Progenitor cell of endocrine pancreas (in vitro differentiated cells): ENCODE measurements at places on chromosomes 3 and 15. TPM values are rescaled to one million over a fixed set of nuclear protein-coding genes. Genes with fewer than 3 reads are reported as not detected.
A peak's percentile ranks its signal among the peaks of the same experiment; 100 is the strongest.

- H3K27ac ChIP-seq: no peak overlapping the region
- no peak overlapping the region for H3K4me3 ChIP-seq
- H3K4me1 ChIP-seq: no peaks in the 10 kb centered on the region
Measured at GRCh38 chr3:30035935-30036567, 570.4 kb upstream of the TGFBR2 start.

- H3K27ac ChIP-seq: no peak overlapping the region
- H3K36me3 ChIP-seq: no peaks in the 10 kb centered on the region
- H3K27me3 ChIP-seq: no peaks in the 10 kb centered on the region
Measured at GRCh38 chr15:48888191-48888590, 10.3 kb downstream of the EID1 start.

DNA sequence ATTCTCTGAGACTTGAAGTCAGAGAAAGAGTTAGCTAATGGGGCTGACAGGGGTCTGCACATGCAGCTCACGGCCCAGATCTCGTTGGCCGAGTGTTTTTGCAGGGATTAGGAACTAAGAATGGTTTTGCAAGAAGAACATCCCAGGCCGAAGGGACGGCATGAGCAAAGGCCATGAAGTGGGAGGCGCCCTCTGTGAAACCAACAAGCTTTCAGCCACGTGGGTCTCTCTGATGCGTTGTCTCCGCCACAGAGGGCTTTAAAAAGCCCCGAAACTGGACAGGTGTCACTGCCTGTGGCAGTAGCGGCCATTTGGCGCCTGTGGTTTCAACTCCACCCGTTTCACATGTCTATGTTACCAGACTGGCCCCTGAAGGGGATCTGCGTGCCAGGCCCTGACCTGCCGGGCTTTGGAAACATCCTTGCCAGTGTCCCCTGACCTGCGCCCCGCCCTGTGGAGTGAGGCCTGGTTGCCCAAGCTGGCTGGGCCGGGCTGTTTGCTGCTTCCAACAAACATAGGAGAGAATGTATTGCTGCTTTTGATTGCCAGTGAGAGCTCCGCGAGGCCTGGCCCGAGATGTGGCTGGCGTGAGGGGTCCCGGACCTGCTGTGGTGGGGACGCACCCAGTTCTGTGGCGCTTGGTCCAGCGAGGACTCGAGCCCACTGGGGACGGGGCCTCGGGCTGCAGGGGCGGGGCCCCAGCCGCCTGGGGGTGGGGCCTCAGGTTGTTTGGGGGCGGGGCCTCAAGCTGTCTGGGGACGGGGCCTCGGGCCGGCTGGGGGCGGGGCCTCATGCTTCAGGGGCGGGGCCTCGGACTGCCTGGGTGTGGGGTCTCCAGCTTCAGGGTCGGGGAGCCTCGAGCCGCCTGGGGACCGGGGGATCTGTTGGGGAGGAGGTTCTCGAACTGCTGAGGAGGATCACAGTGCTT is 30.4 kb downstream of the GOLGA6L2 start:
- no peak overlapping the region for H3K4me3 ChIP-seq
- H3K36me3 ChIP-seq: no peaks in the 10 kb centered on the region
- no peaks in the 10 kb centered on the region for H3K4me1 ChIP-seq
- no peaks in the 10 kb centered on the region for H3K27me3 ChIP-seq

The DAZL gene
- total RNA-seq: not detected in 2 replicates

- H3K36me3 ChIP-seq: no peaks in the 10 kb centered on the region
- H3K4me3 ChIP-seq: no peak overlapping the region
- DNase-seq: no peak
- no peaks in the 10 kb centered on the region for H3K27me3 ChIP-seq
Measured at GRCh38 chr3:60582288-60582687, 669.0 kb downstream of the FHIT start.

The UNC13C gene
- 7.3 and 7.7 TPM in 2 replicates for total RNA-seq

GRCh38 chr15:75172284-75172820 is 29.3 kb upstream of the C15orf39 start:
- no peak overlapping the region for H3K27ac ChIP-seq
- DNase-seq: no peak
- H3K27me3 ChIP-seq: no peaks in the 10 kb centered on the region
- no peaks in the 10 kb centered on the region for H3K36me3 ChIP-seq
- peaks cover 11% of the 10 kb centered on the region for H3K4me1 ChIP-seq
- no peak overlapping the region for H3K4me3 ChIP-seq

DNA sequence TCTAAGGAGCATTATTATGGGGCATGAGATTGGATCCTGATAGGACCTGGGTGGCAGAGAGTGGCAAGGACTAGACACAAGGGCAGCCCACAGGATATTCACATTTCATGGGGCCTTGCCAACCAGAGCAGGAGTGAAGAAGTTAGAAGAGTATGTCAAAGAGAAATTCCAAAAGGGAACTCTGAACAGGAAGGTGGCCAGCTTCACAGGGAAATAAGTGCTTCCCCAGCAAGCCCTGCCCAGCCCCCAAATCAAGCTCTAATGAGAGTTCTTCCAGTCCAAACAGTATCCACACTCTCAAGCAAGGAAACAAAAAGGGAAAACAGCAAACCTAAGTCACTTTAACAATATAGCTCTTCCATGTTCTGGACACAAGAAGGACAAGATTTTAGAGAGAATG is 130.2 kb upstream of the COL8A1 start:
- no peak for DNase-seq
- no peak overlapping the region for H3K4me3 ChIP-seq
- H3K27ac ChIP-seq: peak overlapping the region; percentile 15
- no peaks in the 10 kb centered on the region for H3K4me1 ChIP-seq

DNA sequence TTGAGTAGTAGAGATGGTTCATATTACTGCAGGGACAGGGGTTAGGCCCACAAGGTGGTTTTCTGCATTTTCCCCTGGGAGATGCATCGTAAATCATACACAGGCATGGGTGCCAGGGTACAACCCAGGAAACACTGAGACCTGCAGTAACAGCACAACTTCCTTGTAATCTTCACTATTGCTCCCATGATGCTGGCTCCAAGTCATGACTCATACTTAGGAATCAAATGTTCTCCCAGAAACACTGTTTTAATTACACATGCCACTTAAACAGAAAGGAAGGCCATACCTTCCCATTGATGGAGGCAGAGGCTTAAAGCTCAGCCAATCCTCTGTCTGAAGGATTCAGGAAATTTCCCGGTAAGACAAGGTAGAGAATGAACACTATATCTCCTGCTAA is 106.5 kb downstream of the ERC2 start:
- H3K36me3 ChIP-seq: peaks cover 3% of the 10 kb centered on the region
- no peak overlapping the region for H3K27ac ChIP-seq
- H3K27me3 ChIP-seq: no peaks in the 10 kb centered on the region
- H3K4me3 ChIP-seq: no peak overlapping the region
- peaks cover 10% of the 10 kb centered on the region for H3K4me1 ChIP-seq

The CLDN16 gene
- 0.31 TPM in 2 replicates for total RNA-seq

The OR5H15 gene
- not detected in 2 replicates for total RNA-seq

- H3K27me3 ChIP-seq: no peaks in the 10 kb centered on the region
- no peak overlapping the region for H3K4me3 ChIP-seq
- H3K27ac ChIP-seq: no peak overlapping the region
- DNase-seq: no peak
- no peaks in the 10 kb centered on the region for H3K4me1 ChIP-seq
Measured at GRCh38 chr15:42231088-42231487, 23.0 kb upstream of the VPS39 start.

GRCh38 chr3:133570139-133570936 is 3.1 kb upstream of the CDV3 start:
- no peak overlapping the region for H3K4me3 ChIP-seq
- H3K36me3 ChIP-seq: peaks cover 1% of the 10 kb centered on the region
- peak overlapping the region; percentile 94 for H3K27ac ChIP-seq
- DNase-seq: no peak
- H3K4me1 ChIP-seq: peaks cover 11% of the 10 kb centered on the region

DNA sequence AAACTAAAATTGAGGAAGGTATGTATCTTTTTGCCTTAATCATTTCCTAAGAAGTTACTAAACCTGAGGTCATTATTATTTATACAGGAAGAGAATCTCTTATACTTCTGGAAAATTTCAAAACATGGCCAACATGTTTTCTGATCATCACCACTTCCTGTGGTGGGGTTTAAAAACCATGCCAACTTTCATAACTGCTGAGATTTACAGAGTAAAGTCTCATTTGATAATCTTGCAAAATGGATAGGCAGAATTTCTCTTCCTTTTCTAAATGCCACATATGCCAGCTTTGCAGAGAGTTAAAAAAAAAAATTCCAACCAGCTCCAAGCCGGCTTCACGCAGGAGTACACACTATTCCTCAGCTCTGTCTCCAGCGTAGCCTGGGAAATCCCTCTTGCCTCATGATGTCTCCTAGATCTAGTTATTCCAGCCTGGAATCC is 124.3 kb upstream of the SPRED1 start:
- H3K4me1 ChIP-seq: no peaks in the 10 kb centered on the region
- no peak overlapping the region for H3K4me3 ChIP-seq
- H3K27me3 ChIP-seq: no peaks in the 10 kb centered on the region
- DNase-seq: no peak
- no peak overlapping the region for H3K27ac ChIP-seq
- no peaks in the 10 kb centered on the region for H3K36me3 ChIP-seq

The CGNL1 gene
- total RNA-seq: 40.4 and 41.9 TPM in 2 replicates

DNA sequence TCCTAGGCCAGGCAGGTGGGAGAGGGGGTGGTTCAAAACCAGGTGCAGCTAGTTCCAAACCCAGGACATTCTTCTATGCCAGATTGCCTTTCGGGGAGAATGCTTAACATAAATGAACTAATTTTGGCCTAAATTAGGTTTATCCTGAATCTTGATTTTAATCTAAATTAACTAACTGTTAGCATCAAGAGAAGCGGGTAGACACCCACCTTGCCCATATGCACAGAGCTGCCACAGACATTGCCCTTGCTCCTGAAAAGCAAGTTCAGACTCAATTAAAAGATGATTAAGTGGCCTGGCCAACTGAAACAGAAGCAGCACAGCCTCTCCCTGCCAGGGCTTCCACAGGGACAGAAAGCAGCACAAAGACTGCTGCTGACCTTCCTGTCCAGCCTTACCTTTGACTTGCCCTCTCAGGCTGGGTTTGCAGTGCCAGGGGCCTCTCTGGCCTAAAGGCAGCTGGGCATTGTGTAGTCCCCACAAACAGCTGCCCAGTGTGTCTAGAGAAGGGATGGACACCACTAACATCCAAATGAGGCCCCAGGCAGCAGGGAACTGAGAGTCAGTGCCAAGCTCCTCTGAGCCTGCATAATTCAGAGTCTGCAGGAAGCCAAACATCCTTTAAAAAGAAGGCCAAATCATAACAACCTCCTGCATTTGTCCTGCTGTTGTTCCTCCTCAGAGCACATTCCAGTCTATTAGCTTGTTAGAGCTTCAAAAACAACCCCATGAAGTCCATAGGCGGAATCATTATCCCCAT is 15.4 kb upstream of the OXTR start:
- no peak for DNase-seq
- H3K4me3 ChIP-seq: no peak overlapping the region
- H3K27me3 ChIP-seq: no peaks in the 10 kb centered on the region
- H3K36me3 ChIP-seq: no peaks in the 10 kb centered on the region
- H3K27ac ChIP-seq: no peak overlapping the region

The TMEM40 gene
- total RNA-seq: 0.36 TPM in 1 of 2 replicates, not detected in the other

GRCh38 chr3:120021523-120021922 is 72.7 kb downstream of the GSK3B start:
- H3K27me3 ChIP-seq: no peaks in the 10 kb centered on the region
- peaks cover 29% of the 10 kb centered on the region for H3K4me1 ChIP-seq
- no peak overlapping the region for H3K27ac ChIP-seq
- no peak for DNase-seq
- no peak overlapping the region for H3K4me3 ChIP-seq
- H3K36me3 ChIP-seq: peaks cover 5% of the 10 kb centered on the region

GRCh38 chr3:144294659-144295538 is 323.3 kb downstream of the DIPK2A start:
- H3K36me3 ChIP-seq: no peaks in the 10 kb centered on the region
- H3K4me3 ChIP-seq: no peak overlapping the region
- DNase-seq: no peak
- no peaks in the 10 kb centered on the region for H3K27me3 ChIP-seq
- peak overlapping the region; percentile 29 for H3K27ac ChIP-seq
- H3K4me1 ChIP-seq: peaks cover 19% of the 10 kb centered on the region

- peaks cover 29% of the 10 kb centered on the region for H3K4me1 ChIP-seq
- H3K4me3 ChIP-seq: peak overlapping the region; percentile 92
- no peak for DNase-seq
- H3K36me3 ChIP-seq: peaks cover 6% of the 10 kb centered on the region
Measured at GRCh38 chr3:57598765-57599360, 1.7 kb upstream of the ARF4 start.

- H3K36me3 ChIP-seq: no peaks in the 10 kb centered on the region
- H3K27ac ChIP-seq: no peak overlapping the region
- H3K4me1 ChIP-seq: peaks cover 3% of the 10 kb centered on the region
- no peak overlapping the region for H3K4me3 ChIP-seq
- H3K27me3 ChIP-seq: peaks cover 33% of the 10 kb centered on the region
Measured at GRCh38 chr3:195757438-195757770, 36.6 kb downstream of the MUC20 start.

GRCh38 chr15:40252141-40252437 is 13.2 kb downstream of the PAK6 start:
- H3K27ac ChIP-seq: no peak overlapping the region
- peaks cover 43% of the 10 kb centered on the region for H3K27me3 ChIP-seq
- H3K36me3 ChIP-seq: no peaks in the 10 kb centered on the region
- H3K4me3 ChIP-seq: peak overlapping the region; percentile 51

- H3K27ac ChIP-seq: no peak overlapping the region
- peaks cover 8% of the 10 kb centered on the region for H3K27me3 ChIP-seq
- H3K4me3 ChIP-seq: no peak overlapping the region
- DNase-seq: no peak
- peaks cover 10% of the 10 kb centered on the region for H3K4me1 ChIP-seq
Measured at GRCh38 chr15:95448531-95449229, 881.8 kb upstream of the NR2F2 start.

- no peaks in the 10 kb centered on the region for H3K27me3 ChIP-seq
- no peak overlapping the region for H3K4me3 ChIP-seq
- no peaks in the 10 kb centered on the region for H3K4me1 ChIP-seq
- DNase-seq: no peak
Measured at GRCh38 chr3:185687271-185687878, 101.3 kb downstream of the SENP2 start.

DNA sequence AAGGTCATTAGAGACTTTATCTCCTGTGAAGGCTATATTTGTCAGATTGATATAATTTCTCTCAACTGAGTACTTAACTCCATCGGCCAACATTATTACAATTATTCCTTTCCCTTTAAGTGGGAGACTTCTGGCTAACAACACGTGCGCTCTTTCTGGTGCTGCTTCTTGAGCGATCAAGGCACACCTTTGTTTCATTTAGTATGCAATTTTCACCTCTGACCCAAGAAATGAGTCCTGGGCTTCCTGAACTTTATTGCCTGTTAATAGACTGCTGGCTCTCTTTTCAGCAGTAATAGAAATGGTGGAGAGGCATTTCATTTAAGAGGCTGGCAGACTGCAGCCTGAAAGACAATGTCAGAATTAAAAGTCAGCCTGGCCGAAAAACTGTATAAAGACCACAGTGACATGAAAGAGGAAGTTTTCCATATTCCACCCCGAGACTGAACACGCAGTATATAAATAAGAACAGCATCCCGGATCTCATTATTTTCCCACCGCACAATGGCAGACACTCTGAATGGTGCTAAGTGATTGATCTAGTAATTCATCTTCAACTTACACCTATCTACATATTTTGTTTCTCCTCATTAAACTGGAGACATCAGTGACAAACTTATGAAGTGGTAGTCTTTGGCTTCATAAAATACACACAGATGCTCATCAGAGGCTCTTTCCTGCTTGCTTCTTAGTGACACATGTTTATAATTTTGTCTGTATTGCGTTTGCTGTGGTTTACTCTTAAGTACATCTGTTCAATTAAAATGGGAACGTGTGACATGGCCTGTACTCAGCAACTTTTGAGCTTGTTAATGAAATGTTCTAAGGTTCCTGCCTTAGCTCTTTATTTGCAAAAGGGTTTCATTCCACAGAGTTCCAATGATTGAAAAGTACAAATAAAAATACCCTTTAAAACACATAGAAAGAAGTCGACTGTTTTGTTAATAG is 299.9 kb downstream of the MECOM start:
- no peak overlapping the region for H3K4me3 ChIP-seq
- peak overlapping the region; percentile 30 for H3K27ac ChIP-seq
- no peaks in the 10 kb centered on the region for H3K27me3 ChIP-seq
- H3K36me3 ChIP-seq: peaks cover under 1% of the 10 kb centered on the region
- DNase-seq: no peak
- peaks cover 46% of the 10 kb centered on the region for H3K4me1 ChIP-seq
